ENCODE measurements at places on chromosomes 3 and 15.

DNA sequence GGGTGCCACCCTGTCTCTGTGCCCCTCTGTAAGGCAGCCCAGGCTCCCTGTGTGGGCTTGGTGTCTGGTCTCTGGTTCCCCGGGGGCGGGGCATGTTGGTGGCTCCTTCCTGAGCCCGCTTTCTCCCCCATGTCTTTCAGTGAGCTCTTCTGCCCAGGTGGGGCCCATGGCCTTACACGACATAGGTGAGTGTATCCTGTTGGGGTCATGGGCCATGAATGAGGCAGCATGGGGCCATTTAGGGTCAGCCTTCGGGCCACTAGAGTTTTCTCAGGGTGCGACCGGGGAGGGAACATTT is 195.1 kb downstream of the UBE3A start:
- no peak for DNase-seq

- DNase-seq = no peak
Measured at GRCh38 chr3:15513116-15513515, 8.4 kb downstream of the COLQ start.

DNA sequence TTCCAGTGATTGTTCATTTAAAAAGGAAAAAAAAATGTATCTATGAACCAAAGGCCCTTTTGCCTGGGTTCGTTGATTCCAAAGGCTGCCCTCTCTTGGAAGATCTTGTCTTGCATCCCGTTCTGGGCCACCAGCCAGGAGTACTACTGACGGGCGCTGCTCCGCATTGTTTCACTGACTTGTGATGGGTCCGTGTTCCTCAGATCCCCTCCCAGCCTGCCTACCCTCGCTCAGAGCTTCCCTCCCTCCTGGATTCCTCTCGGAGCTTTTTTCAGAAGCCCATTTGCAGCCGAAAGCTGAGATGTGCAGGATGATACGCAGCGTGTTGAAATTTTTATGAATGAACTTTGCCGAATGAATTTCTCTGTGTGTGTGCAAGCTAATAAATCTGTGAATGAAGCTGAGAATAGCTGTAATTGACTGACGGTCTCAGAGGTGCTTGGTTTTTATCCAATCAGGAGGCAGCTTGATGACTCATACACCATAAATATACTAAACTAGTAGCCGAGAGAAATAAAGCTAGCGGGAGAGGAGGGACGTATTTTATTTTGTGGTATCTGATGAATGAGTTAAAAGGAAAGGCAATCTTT is at the start of gene SHC4:
SHC4 (minus strand) TSS at position 396 of the 590 bp plus-strand sequence. CDS start 904 bp downstream, outside the sequence.
- peak; percentile 69 for DNase-seq

DNA sequence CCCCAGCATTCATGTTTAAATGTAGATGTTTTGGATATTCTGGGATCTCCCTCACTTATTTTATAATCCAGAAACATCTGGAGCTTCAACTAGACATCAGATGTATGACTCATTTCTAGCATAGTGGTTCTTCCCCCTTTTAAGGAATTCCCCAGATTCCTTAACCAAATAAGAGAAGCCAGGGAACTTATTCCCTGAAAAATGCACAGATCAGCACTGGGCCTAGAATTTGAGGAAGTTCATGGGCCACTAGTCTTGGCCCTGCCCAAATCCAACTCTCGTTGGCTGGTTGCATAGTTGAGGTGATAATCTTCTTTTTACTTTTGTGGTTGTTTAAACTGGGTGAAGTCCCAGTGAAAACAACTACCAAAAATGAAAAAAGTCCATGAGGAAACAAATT is 20.4 kb downstream of the RARRES1 start:
- no peak for DNase-seq

GRCh38 chr15:63588826-63589225 is 8.4 kb upstream of the FBXL22 start:
- DNase-seq = no peak

- peak; percentile 38 for DNase-seq
Measured at GRCh38 chr3:13414040-13414729, 5.9 kb downstream of the NUP210 start.

DNA sequence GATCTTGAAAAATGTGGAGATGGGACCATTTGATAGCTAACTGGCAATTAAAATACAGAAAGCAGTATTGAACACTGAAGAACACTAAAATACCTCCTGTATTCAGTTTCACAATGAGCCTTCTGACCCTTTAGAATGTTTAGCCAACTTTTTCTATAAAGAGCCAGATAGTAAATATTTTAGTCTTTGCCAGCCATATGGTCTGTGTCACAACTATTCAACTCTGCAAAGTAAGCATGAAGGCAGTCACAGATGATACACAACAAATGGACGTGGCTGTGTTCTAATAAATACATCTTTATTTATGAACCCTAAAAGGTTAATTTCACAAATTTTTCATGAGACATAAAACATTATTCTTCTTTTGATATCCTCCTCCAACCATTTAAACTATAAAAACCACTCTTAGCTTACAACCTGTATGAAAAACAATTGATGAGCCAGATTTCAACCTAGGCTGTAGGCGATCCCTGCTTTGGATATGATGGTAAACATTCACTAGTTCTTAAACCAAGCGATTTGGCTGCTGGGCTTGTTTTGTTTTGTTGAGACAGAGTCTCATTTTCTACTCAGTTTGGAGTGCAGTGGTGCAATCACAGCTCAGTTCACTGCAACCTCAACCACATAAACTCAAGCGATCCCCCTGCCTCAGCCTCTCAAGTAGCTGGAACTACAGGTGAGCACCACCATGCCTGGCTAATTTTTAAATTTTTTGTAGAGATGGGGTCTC is 13.6 kb upstream of the CSPG5 start:
- no peak for DNase-seq

DNA sequence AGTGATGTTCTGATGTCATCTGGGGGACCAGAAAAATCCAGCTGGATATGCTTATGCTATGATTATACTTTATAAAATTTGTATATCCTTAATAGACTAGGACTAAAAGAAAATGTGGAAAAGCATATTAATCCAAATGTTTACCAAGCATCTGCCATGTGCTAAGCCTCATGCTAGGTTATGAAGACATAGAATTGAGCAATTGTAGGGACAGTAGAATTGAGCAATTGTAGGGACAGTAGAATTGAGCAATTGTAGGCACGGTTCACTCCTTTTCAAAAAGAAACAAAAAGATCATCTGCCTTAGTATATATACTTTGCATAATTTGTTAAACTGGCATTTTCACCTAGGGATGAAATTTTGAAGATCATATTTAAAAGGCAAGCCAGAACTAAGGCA is 18.3 kb downstream of the ABHD5 start:
- no peak for DNase-seq

- DNase-seq = no peak
Measured at GRCh38 chr3:138188013-138188730, 1.1 kb downstream of the ARMC8 start.

- peak; percentile 1 for DNase-seq
Measured at GRCh38 chr3:49729966-49730609, 6.3 kb upstream of the GMPPB start.

DNA sequence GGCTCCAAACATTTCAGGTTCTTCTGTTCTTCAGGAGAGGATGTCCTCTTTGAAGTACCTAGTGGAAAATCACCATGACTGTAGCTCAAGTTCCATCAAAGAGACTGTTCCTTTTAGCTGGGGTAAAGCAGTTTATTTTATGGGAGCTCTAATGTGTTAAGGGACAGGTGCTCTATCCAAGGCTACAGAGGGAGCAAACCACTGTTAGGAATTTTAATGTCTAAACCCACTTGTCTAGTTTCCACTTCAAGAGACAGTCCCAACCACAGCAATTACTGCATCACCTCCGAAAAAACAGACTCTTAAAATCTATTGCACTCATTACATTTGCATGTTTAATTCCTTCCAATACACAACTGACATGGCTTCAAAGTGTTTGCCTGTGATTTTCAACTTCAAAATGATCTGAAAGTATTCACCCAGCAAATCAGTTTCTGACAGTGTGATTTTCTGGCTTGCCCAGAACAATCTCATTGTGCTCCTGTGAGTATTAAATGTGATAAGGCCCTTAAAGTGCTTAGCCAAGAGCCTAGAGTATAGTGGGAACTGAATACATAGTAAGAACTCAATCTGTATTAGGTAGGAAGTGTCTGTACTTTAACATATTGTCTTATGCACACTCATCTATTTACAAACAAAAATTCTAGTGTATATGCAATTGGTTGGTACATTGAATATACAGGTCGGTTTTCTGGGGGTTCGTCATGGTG is 266.5 kb upstream of the CCDC54 start:
- DNase-seq = no peak
